ENCODE measurements at places on chromosomes 4 and X.
A peak's percentile ranks its signal among the peaks of the same experiment; 100 is the strongest.

- no peak for DNase-seq
Measured at GRCh38 chrX:84710611-84711010, 208.4 kb upstream of the HDX start.

DNA sequence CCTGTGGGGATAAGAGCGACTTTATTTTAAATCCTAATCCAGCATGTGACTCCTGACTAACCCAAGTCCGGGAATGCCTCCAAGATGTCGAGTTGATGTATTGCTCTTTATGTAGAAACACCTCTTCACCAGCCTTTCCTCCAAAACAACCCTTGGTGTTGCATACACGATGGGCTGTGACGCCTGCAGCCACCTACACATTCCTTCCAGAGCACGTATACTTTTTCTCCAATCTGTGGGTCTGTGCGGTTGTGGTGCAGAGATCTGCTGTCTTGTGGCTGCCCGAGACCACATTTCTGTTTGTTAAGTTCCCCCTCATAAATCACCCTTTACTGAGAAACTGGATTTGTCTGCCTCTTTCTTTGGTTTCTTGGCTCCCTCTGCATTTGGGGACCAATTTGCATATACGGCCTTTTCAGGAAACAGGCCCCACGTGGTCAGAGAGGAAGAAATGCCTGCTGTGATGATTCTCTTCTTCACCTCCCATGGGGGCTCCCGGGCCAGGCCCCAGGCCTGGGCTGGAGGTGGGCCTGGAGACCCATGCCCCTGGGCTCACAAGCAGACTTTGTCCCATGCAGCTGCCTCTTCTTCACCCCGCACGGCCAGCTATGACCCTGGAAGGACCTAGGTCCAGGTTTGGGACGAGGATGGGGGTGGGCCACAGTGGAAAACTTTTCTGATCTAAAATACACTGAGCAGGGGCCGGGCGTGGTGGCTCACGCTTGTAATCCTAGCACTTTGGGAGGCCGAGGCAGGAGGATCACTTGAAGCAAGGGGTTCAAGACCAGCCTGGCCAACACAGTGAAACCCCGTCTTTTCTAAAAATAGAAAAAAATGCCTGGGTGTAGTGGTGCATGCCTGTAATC, 21.4 kb upstream of the AFAP1 start:
- peak; percentile 41 for DNase-seq

GRCh38 chrX:154329294-154329693, 33.7 kb downstream of the TKTL1 start:
- DNase-seq = no peak

- DNase-seq = no peak
Measured at GRCh38 chr4:3829956-3830773, 64.0 kb downstream of the ADRA2C start.

DNA sequence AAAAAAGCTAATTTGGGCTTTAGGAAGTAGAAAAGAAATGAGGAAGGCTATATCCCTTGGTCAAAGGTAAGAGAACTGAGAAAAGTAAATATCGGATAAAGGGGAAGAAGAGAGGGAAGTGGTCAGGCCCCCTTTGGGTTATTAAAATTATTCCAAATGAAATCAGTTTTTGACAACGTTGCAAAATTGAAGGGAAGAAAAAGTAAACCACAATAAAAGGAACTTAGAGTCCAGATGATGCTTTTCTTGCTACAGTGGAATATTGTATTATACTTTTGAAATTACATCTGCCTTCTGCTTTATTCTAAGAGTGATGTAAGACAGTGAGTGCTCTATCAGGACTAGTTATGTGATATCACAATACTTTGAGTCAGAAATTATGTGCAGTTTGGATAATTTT, 59.4 kb upstream of the RBPJ start:
- DNase-seq = no peak

DNA sequence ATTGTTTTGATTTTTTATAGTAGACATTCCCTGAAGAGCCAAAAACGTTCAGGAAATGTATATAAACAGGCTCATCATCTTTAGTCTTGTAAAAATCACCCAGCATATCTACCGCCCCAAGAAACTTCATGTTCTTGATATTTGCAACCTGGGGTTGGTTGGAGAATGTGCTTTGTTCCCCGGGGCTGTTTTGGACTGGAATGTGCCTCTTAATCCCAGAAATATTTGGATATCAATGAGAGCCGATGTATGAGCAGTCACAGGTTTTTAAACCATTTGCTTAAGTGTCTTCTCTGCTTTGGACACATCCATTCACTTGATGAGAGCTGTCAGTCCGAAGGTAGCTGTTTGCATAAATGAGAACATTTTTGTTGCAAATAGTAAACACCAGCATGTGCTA, 449.7 kb downstream of the PCDH7 start:
- no peak for DNase-seq

- no peak for DNase-seq
Measured at GRCh38 chr4:141686879-141687278, 50.5 kb downstream of the IL15 start.

GRCh38 chrX:103722505-103722904, 11.8 kb downstream of the TMEM31 start:
- no peak for DNase-seq

- no peak for DNase-seq
Measured at GRCh38 chr4:146916479-146917076, 29.1 kb downstream of the TTC29 start.

- no peak for DNase-seq
Measured at GRCh38 chr4:104446431-104447278, 48.0 kb downstream of the CXXC4 start.

DNA sequence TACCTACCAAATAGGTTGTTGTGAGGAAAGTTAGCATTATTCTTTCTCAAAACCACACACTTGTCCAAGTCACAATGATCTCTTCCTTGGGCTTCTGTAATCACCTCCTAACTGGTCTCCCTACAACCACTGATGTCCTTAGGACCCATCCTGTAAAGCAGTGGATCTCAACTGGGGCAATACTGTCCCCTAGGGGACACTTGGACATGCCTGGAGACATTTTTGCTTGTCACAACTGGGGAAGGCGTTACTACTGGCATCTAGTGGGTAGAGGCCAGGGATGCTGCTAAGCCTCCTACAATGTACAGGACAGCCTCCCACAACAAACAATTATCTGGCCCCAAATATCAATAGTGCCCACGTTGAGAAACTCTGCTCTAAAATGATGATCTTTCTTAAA, 118.7 kb upstream of the AP1S2 start:
- no peak for DNase-seq

- no peak for DNase-seq
Measured at GRCh38 chrX:74383611-74384010, 37.7 kb upstream of the SLC16A2 start.

DNA sequence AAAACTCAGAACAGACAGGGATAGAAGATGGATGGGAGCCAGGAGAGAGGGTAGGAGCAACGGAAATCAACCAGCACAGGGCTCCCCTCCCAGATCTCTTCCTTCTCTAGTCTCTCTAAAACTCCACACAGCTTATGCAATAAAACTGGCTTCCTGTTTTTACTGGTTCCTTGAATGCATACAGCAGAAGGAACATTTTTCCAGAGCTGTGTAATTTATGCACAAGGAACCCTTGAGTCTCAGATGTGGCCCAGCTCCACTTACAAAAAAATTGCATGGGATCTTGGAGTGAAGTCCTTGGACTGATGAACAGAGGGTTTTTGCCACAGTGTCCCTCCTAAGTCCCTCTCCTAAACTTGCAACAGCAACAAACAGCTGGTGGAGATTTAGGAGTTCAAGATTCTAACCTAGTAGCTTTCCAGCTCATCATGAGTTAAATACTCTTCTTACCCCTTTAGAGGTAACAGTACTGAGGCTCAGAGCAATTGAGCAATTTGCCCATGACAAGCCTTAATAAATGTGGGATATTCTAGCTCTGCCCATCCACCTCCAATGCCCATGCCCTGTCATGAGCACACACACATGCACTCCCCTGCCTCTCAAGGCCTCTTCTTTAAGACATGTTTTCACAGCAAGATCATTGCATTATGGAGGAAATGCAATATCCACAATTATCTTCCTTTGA, 18.4 kb upstream of the CC2D2A start:
- no peak for DNase-seq

- DNase-seq = no peak
Measured at GRCh38 chrX:123590842-123591486, 141.9 kb downstream of the THOC2 start.

DNA sequence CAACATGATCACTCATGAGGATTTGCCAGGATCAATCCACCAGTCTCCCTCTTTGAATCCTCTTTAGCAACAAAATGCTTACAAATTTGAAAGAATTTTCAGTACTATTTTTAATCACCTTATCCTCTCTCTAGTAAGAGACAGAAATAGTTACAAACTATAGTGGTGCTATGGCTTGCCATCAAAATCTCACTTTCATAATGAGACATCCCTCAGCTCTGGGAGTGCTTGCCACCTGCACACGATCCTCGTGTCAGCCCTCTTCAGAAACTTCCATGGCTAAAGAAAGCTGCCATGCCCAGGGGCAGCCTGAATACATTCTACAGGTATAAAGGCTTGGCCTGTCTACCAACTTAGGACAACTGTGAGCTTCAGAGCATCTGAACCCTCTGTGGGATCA, 5.1 kb upstream of the DHX15 start:
- no peak for DNase-seq

- DNase-seq = no peak
Measured at GRCh38 chr4:105895583-105896460, 551 bp downstream of the NPNT start.

DNA sequence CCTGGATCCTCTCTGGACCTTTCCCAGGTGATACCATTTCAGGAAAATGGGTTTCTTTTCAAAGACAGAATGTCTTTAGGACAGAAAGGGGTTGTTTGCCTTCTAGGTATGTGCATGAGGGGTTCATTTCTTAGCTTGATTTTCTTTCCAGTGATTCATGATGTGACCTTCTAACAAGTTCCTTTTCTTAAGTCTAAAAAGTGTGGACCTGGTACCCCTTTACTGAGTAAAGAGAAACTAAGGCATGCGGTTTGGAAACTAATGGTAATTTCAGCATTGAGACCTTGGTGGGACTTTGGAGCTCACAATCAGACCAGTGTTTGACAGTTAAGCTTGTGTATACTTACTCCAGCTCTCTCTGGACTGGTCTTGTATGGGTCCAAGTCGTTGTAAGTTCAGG, 8.7 kb downstream of the ENOPH1 start:
- no peak for DNase-seq

DNA sequence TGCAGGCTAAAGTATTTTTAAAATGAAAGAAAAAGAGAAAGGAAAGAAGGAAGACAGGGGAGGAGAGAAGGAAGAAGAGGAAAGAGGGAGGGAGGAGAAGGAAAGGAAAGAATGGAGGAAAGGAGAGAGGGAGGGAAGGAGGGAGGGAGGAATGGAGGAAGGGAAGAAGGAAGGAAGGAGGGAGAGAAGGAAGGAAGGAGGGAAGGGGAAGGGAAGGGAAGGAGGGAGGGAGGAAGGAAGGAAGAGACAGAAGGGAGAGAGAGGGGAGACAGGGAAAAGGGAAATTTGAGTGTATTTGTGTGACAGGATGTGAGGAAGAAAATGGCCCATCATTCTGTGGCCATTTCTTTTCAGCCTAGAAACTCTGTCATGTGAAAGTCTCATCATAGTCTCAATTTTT, 14.9 kb upstream of the PLAC1 start:
- no peak for DNase-seq

GRCh38 chr4:129342819-129343408, 247.0 kb downstream of the C4orf33 start:
- no peak for DNase-seq

- DNase-seq = no peak
Measured at GRCh38 chr4:162350331-162350730, 186.5 kb upstream of the FSTL5 start.

- DNase-seq = peak; percentile 11
Measured at GRCh38 chrX:133921764-133922389, 63.5 kb downstream of the GPC3 start.

DNA sequence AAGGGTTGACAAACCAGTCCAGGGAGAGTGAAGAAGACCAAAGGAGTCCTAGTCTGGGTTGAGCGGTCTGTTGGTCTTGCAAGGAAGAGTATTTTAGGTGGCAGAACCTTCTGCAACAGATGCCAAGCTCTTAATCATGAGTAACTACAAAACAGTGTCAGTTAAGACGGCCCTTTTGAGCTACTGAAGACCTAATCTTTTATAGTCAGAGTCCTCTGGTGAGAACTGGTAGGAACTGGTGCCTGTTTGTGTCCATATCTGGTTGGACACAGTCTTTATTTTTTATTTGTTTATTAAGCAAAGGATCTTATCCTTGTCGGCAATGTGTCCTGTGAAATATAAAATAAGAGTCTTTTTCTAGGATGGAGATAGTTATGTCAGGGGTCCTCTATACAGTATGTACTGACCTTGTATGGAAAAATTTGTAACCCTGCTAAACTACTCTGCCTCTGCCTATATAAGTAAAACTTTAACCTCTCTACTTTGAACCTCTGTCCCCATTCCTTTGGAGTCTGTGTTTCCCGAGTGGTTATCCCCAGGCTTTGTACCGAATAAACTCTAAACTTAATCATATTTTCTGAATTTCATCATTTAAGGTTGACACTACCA, 47.1 kb downstream of the FAM13A start:
- no peak for DNase-seq

DNA sequence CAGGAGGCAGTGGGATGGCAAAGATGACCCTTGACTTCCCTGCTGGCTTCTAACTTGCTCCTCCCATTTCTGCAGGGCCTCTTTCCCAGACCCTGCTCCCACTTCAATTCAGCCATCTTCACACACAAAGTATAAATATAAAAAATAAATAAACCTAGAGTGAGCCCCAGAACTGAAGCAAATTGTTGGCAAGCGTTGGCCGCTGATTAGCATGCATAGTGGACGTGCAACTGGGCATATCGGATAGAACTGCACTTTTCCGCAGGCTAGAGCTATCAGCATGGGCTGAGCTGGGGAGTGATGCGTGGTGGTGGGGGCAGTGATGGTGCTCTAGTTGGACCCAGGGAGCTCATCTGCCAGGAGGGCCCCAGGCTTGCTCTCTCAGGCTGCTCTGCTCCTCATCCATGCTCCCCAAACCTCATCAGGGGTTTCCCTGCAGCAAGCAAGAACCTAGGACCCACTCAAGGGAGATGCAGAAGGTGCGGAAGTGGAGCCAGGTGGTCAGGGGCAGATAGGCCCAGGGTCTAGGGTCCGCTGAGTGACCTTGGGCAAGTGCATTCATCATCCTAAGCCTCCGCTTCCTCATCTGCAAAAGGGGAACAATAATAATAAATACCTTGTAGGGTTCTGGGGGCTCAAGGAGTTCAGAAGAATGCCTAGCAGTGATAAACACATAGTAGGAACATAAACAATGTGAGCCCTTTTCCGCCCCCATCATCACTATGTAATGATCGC, 146.8 kb upstream of the PJA1 start:
- DNase-seq = no peak

- no peak for DNase-seq
Measured at GRCh38 chrX:87582453-87582852, 64.9 kb downstream of the KLHL4 start.

- DNase-seq = no peak
Measured at GRCh38 chr4:76997077-76997476, 47.5 kb downstream of the SEPTIN11 start.

Data from stimulated activated CD4-positive, alpha-beta T cell treated with anti-CD3 and anti-CD28 coated beads, Interleukin-12 subunit alpha, Interleukin-12 subunit beta, amount 100 ng/mL, for 4 hours (primary cell).